NCI-H2081 (cell line): ENCODE measurements at places on chromosomes 12 and 14.

- DNase-seq, result peak; percentile 48
Measured at GRCh38 chr12:101209319-101210302, at the start of gene SLC5A8. TSS of gene SLC5A8 (minus strand) at chr12:101210238. CDS start at chr12:101209848, 390 bp downstream.

DNA sequence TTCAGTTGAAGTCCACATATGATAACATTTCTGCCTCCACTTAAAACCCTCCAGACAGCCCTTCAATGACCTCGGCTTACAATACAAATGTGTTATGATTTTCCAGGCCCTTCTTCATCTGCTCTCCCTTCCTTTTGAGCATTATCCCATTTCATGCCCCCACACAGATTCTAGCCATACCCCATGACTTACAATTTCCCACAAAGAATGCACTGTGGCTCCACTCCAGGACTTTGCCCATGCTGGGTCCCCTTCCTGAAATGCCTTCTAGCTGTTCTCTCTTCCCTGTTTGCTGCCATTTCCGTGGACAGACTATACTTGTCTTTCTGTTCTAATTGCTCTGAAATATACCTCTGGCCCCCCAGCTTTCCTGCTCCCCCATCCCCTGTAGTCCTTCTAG, 963.2 kb downstream of the DIO2 start:
- DNase-seq, result no peak

DNA sequence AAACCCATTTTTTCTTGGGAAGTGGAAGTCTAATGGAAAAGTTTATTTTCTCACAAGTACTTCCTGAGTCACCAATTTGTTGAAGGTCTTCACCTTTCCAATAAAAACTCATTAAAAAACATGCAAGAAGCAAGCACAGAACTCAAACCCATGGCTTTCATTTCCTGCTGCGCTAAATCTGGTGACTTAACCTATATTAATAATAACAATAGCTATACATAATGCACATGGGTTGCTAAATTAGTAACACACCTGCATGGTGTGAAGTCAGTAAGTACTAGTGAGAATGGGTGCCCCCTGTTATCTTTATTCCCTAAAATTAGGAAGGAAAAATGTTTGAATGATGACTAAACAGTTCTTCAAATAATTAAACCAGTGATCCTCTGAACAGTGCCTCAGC, 52.3 kb downstream of the PPP2R5C start:
- DNase-seq, result no peak

DNA sequence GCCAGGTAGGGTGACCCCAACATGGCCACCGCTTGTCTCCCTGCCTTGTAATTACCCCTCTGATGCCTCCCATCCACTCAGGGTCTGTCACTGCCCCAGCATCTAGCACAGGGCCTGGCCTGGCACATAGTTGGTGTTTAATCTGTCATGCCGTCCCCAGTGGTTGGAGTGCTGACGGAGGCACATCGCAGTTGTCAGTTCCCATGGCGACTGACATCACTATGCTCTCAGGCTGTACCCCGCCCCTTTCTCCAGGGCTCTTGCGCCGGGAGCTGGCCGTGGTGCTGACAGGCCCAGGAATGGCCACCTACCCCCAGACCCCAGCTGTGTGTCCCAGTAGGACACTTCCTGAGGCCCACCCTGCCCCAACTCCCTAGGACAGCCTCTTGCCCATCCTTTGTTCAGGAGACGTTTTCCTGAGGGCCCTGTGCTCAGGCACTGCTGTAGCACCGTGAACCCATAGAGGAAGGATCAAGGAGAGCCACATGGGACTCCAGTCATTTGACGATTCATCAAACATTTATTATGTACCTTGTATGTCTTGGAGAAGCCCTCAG, 23.0 kb downstream of the FAM222A start:
- DNase-seq, result no peak

- DNase-seq, result no peak
Measured at GRCh38 chr14:58301416-58301815, 3.1 kb downstream of the ARID4A start.

DNA sequence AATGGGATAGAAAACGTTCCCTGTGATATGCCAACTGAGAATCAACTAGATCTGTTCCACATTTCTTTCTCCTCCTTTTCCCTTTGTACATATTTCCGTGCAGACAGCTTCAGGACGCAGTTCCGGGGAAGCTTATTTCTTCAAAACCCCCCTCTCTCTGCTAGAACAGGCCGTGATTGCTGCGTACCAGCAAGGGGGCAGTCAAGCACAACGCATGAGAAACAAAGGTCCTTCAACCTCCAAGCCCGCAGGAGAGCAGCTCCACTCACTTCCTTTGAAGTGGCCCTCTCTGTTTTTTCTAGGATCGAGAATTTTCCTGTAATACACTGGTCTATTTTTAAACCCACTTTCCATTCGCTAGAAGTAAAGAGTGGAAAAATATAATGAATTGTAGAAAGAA, 80.8 kb downstream of the ZNF664 start:
- no peak for DNase-seq

DNA sequence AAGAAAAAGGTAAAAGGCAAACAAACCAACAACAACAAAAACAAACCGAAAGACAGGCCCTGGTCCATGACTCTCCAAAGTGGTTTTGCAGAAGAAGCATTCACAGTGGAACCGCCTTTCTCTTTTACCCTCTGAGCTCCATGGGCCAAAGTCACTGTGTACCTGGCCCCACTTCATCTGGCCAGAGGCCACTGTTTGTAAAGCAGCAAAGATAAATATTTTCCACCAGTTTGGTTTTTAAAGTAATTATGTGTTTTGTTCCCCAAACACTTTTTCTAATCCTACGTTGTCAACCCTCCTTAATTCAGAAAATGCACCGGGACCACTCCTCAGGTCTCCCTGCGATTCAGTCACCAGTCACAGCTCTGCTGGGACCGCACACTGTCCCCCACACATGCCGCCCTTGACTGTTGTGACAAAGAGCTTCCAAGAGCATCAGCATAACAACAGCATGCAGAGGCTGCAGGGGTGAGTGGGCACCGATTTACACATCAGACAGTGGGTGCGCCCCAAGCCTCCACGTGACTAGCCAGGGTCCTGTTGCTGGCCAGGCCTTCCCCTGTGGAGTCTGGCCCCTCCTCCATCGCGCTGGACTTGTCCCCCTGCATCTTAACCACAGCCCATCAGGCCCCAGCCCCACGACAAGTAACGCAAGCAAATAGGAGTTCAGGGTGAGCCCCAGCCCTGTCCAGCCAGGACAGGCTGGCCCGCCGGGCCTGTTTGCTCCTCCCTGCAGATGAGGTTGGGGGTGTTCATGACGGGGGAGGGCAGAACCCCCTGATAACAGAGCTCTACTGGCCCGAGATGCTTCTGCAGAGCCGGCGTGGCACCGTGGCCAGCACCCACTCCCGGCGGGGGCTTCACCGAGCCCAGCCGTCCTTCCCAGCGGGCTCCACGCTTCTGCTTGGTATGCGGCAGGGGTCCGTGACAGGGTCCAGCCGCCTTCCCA, 65.2 kb upstream of the DIO3 start:
- no peak for DNase-seq

- no peak for DNase-seq
Measured at GRCh38 chr12:68809190-68810026, 1.4 kb downstream of the MDM2 start.

- no peak for DNase-seq
Measured at GRCh38 chr12:131103669-131104462, 150.2 kb downstream of the ADGRD1 start.
